Stimulated activated CD8-positive, alpha-beta memory T cell treated with anti-CD3 and anti-CD28 coated beads, Interleukin-15, amount 100 ng/mL, for 24 hours (primary cell): ENCODE measurements at places on chromosomes 3 and 15.

DNA sequence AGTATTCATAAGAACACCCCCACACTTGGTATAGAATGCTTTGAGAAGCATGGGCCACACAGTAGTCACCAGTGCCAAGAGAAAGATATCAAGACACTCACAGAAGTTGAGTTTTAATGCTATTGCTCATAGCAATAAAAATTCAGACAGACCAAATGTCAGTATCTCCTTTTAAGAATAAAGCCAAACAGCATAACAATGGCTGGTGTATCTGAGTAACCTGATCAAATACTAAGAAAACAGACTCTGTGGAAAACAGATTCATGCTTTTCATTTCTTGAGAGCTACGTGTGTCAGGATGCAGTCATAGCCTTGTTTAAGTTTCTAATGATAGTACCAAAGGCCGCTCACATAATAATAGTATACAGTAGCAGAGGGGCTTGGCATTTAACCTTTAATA, 778.5 kb downstream of the MECOM start:
- no peak for DNase-seq

- no peak for DNase-seq
These were observed 10.7 kb downstream of the HMCES start for GRCh38 chr3:129289201-129289921.

- no peak for DNase-seq
These were observed 7.9 kb downstream of the GBE1 start for GRCh38 chr3:81753416-81754027.

GRCh38 chr3:173553635-173554280, 156.2 kb downstream of the NLGN1 start:
- no peak for DNase-seq

GRCh38 chr3:20154928-20155327, 31.1 kb downstream of the SGO1 start:
- no peak for DNase-seq

DNA sequence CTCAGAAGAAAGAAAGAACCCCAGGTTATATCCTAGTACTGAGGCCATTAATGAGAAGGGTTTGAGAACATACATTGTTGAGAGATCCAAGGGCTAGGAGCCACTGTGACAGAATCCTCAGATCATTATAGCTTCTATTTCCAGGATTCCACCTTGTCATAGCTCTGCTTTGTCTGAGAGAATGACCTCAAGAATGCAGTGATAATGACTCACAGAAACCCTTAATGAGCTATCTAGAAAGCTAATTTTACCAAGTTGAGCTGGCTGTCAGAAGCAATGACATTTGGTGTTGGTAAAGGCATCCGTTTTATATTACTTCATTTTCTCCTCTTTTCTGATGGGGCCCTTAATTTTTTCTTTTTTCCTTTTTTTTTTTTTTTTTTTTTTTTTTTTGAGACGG, 10.9 kb downstream of the TRIP4 start:
- no peak for DNase-seq
